ENCODE measurements at places on chromosomes 1 and 21.

DNA sequence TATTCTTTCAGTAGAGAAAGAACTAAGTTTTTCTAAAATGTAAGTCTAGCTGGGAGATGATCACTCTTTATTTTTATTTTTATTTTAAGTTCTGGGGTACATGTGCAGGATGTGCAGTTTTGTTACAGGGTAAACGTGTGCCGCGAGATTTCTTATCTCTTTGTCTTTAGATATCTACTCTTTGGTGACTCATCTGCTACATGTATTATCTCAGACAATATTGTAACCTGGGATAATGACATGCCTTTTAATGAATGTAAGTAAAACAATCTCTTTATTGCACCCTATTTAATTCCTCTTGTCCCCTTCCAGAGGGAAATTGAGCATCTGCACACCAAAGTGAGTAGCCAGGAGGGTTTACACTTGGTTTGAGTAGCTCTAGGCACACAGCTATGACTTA is 9.4 kb downstream of the CR2 start:
- no peak for DNase-seq

GRCh38 chr21:41316200-41317062 is at the start of gene FAM3B:
FAM3B (plus strand) TSS chr21:41316801; CDS start chr21:41316880, 79 bp downstream.
- no peak for DNase-seq

DNA sequence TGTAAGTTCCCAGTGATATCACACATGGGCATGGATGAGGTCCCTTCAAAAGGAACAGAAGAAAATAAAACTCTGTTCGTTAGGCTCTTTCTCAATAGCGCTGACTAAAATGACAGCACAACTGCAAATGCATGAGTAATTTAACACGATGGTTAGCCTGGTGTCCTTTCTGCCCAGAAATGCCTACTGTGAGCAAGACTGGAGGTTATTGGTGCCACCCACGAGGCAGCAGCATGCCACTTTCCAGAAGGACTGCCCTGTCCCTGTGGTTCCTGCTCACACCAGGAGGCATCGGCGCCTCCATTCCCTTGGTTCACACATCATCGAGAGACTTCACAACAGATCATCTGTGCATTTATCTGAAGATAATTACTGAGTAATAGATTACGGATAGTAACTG is 26.2 kb downstream of the VPS26C start:
- DNase-seq = no peak

DNA sequence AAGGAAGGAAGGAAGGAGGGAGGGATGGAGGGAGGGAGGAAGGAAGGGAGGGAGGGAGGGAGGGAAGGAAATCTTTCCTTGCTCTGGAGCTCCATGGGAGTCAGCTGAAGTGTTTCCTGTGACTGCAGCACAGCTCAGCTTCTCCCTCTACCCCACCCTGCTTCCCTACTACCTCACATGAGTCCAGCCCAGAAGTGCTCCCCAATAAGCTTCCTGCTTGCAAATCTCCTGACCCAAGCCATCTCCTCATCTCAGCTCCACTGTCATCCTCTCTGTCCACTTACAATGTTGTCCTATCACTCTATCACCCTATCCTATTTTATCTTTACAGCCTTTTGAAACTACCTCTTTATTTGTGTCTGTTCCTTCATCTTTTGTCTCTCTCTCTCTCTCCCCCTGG is 52.9 kb upstream of the SSBP3 start:
- no peak for DNase-seq

GRCh38 chr21:18803624-18804023 is 400.0 kb upstream of the TMPRSS15 start:
- no peak for DNase-seq

DNA sequence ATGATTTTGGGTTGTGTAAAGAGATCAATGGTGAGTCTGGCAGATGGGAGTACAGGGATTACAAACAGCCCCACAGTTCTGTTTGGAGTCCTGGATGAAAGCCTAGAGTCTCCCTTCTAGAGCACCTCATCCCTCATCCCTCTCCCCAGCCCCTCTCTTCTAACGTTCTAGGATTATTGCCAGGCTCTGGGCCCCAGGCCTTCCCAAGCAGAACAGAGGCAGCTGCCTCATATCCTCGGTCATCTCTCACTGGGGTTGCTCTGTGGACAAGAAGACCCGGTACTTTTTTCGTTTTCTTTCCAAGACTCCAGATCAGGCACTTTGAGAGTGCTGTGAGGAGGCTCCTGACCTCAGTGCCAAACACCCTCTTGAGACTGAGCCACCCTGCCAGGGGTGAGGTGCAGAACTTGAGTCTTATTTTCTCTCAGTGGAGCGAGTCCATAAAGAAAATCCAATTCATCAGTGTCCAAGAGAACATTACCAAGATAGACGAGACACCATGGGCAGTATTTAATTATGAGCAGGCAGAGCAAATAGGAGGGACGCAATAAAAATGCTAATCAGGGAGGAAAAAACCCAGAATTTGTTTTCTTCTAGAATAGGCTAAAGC is 17.1 kb upstream of the KCND3 start:
- DNase-seq = no peak

DNA sequence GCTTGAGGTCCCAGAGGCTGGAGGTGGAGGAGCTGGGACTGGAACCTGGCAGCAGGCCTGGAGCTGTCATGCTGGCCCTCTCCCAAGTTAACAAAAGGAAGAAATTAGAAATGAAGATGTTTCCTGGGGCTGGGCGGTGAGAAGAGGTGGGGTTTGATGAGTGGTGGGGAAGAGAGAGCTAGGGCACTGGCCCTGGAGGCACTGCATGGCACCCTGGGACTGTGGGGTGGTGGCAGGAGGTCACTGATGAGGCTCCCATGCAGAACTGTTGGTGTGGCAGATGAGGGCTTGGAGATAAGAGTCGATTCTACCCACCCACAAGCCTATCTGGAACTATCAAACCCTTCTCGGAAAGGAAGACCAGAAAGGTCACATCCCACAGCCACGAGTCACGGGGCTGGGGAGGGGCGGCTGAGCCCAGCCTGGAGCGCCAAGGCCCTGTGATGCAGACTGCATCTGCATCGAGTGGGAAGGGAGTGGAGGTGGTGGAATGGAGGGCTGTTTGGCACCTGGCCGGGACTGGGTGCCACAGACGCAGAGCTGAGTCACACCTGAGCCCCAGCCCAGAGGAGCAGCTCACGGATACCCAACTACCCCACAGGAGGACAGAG is 29.4 kb downstream of the MRPL37 start:
- DNase-seq = peak; percentile 29

DNA sequence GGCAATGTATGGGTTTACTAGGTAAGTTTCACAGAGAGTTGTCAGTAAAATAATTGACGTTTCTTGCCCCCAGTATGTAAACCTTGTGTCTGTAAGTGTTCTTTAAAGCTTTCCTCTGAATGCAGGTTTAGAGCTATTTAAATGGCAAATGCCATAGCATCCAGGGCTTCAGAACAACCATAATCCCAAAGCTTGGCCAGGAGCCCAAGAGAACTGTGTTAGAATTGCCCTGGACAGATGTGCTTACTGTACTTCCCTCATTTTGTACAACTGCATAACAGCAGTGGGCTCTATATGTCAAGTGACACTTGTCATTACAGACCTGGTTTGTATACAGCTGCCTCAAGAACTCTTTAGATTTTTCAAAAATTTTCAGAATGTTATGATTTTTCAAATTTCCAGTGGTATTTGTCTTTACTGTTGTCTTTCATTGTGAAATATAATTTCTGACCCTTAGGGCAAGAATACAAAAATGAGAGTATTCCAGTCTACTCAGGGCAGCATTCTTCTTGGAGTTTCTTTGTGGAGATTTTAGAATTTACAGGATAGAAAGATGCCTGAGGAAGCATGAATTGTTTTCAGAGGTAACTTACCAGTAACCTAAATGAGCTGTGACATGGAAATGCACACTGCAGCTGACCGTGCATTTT is 136.9 kb upstream of the L1TD1 start:
- DNase-seq = no peak

GRCh38 chr1:55997536-55997935 is 581.8 kb downstream of the PLPP3 start:
- DNase-seq = no peak

GRCh38 chr1:21494196-21494595 is 15.0 kb upstream of the ALPL start:
- DNase-seq = no peak

GRCh38 chr1:11295905-11296304 is 22.9 kb downstream of the UBIAD1 start:
- DNase-seq = no peak

- no peak for DNase-seq
Observed at GRCh38 chr1:157495285-157495684, 57.0 kb downstream of the FCRL5 start.

DNA sequence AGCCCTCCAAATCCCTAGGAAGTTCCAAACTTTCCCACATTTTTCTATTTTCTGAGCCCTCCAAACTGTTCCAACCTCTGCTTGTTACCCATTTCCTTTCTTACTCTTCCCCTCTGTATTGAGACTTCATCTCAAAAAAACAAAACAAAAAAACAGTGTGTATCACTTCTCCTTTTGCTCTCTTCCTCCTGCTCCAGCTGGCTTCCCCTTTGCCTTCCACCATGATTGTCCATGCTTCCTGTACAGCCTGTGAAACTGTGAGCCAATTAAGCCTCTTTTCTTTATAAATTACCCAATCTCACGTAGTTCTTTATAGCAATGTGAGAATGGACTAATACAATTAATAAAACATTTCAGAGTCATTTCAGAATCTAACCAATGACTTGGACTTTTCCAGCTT is 69.6 kb upstream of the KRTAP19-8 start:
- no peak for DNase-seq

GRCh38 chr1:119924948-119925898 is 28.9 kb upstream of the ADAM30 start:
- no peak for DNase-seq

DNA sequence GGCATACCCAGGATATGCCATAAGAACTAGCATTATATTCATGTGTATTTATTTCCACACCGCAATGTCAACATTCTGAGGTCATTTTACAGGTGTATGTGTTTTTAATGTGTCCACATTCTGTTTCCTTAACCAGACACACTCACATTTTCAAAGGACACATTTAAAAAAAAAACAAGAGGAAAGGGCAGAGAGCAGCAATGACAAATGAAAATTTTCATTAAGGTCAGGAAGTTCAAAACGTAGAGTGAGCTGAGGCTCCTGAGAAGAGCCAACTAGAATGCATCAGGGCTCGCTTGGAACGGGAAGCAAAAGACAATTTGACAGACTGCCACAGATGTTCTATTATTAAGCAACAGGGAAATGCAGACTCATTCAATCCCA is 4.8 kb upstream of the GNPAT start:
- DNase-seq = no peak

GRCh38 chr1:169117599-169117998 is 11.1 kb downstream of the ATP1B1 start:
- DNase-seq = no peak

DNA sequence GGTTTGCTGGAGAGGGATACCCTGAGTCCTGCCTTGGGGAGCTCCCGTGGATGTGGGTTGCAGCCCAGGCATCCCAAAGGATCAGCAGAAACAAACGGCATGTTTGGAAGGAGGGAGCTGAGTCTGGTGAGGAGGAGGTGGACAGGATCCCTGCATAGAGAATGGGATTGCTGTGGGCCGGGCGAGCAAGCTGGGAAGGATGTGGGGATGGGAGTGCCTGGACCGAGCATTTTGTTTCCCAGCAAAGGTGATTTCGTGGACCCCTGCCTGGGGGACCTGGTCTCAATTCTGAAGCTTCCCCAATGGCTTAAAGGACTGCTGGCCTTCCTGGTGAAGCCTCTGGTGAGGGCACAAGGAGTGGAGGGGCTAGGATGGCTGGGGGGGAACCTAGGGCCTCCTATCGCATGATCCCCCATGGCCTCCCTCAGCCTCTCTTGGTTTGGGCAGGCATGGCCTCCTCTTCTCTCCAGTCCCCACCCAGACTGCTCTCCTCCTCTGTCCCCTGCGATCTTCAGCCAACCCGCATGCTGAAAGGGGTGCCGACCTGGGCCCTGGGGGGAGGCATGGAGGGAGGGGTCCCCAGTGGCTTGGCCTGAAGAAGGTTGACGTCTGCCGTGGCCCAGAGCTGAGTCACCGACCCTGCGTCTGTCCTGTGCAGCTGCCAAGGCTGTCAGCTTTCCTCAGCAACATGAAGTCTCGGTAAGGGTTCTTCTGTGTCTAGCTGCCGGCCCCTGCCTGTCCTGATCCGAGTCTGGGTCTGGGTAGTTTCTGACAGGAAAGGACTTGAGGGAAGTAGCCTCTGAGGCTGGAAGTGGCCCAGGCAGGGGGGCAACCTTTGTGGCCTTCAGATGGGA is 16.3 kb downstream of the FAAH start:
- no peak for DNase-seq

DNA sequence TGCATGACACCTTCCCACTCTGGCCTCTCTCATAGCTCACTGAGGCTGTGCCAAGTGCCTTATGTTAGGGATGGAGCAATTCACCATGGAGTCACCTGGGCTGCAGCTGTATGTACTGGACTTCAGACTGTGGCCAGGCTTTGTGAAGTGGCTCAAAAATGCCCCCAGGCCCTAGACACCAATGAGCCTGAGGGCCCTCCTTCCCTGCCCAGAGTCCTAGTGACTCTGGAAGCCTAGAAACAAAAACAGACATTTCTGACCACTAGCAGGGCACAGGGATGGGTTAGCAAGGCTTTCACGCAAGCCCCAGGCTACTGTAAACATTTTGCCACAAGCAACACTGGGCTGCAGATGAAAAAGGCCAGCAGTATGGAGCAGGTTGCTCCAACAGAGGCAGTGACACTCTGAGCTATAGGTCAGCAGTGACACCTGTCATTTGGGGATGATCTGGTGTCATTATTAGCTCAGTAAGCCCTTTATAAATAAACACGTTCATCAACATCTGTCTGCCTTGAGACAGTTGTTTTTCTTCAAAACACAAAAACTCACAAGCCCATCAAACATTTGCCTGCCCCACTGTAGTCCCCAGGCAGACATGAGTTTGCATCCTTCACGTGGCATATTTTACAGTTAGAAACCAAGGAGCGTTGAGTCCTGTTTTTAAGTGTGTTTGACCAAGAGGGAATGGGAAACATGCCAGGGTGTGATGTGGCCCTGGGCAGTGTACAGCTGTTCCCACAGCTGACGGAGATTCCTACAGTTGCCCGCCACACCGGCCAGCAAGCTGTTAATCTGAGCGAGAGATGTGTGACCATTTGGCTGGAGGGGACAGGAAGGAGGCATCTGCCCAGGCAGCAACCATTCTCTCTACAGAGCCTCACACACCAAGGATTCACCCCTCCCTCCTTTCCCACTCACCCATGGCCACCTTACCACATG is 66.8 kb downstream of the KCNN3 start:
- DNase-seq = no peak

DNA sequence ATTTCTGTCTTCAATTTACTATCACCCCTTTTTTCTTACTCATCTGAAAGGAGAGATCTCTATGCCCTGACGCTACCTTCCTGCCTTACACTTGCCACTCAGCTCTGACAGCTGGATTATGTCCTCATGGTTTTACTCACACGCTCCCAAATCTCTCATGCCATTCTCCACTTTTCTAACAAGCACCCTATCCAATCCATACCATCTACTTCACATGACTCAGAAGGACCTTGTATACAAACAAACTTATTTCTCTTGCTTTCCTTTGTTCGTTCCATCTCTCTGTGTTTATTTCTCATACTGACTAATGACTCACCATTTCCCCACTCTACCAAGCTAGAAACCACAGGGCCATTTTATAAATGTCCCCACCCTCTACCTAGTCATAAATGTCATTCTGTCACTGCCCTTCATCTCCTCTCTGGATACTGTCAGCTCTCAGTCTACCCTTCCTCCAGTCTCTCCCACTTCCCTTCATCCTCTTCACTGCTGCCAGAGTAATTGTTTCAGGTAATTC is 87.3 kb downstream of the USP24 start:
- no peak for DNase-seq

GRCh38 chr1:56758135-56758534 is 61.1 kb downstream of the FYB2 start:
- DNase-seq = no peak
